ENCODE measurements at places on chromosomes 1 and 21.

GRCh38 chr1:17735793-17736192, 19.3 kb upstream of the ACTL8 start:
- no peak for DNase-seq

GRCh38 chr1:60185684-60186083, 112.1 kb upstream of the C1orf87 start:
- no peak for DNase-seq

GRCh38 chr1:47738560-47739182, 258.5 kb downstream of the TRABD2B start:
- peak; percentile 67 for DNase-seq

DNA sequence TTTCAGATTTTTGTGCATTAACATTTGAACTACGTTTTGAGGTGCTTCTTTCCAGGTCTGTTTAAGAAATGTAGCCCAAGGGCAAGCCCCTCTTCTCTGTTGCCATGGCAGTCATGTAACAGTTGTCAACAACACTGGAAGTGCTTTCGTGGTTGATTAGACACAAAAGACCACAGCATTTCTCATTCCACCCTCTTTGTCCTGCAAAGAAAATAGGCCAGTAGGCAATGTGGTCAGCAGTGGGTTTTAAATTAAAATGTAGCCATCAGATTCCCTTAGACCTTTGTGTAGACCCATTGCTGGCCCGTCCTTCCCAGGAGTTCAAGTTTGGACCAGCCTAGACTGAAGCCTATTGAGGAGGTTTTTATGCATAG, 35.4 kb downstream of the VANGL1 start:
- peak; percentile 19 for DNase-seq

DNA sequence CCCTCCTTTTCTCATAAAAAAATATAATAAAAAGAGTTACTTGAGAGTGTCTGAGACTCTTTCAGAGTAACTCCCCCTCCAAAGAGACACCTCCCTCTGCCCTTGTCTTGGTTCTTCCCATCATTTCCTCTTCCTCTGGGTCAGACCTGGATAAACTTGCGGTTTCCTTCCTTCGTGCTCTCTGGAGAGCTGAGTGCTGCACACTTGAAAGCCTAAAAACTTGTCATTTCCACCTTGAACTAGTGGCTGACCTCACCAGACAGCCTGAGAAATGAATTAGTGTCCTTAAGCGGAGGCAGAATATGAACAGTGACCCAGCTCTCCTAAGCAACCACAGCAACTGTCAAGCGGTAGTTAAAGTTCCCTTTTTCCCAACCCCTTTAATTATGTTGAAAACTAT, 88.4 kb upstream of the PROX1 start:
- DNase-seq = no peak

DNA sequence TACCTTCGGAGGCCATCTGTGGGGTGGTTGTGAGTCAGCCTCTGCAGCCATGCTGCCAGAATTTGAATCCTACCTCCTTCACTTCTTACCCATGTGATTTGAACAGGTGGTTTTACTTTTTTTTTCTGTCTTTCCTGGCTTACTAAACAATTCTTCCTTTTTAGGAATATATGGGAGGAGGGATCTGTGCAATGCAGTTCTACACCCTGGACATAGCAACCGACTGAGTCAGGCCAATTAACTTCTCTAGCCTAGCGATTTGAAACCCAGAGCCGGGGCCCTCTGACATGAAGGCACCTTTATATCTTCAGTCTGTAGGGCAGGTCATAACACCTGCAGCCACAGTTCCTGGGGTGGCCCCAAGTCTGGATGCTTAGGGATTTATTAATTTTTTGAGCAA, 83.6 kb downstream of the ST6GALNAC3 start:
- DNase-seq = no peak

DNA sequence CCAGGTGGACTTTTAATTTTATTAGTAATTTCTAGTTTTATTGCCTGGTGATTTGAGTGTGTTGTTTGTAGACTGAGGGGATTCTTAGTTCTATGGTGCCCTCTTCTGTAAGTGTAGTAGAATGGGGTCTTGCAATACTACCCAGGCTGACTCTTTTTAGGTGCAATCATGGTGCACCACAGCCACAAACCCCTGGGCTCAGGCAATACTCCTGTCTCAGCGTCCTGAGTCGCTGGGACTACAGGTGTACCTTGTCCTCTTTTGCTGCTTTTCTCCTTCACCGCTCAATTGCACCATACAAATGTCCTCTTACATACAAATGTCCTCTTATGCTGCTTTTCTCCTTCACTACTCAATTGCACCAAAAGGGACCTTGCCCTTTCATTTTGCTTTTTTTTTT, 43.1 kb downstream of the SCP2 start:
- DNase-seq = peak; percentile 13

DNA sequence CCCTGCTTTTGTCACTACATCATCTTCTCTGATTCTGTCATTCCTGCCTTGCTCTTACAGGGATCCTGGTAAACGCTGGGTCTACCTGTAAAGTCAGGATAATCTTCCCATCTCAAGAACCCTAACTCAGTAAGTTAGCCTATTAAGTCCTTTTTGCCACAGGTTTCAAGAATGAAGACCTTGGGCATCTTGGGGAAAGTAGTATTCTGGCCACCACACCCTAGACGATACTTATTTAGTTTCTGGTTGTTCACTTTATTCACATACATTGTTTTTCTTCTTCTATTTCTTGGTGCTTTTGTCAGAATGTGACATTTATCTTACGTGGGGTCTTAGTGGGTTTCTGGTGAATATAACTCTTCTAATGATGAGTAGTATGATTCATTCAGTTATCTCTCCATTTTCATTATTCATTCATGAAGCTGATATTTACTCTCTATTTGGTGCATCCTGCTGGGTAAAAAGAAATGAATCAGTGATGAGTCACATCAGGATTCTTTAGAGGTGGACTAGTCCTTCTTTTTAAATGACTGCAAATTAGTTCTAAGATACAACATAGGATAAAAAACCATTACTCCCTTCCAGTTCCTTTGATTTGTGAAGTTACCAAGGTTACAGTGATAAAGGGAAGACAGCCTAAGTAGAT, 514.4 kb upstream of the B3GALT2 start:
- DNase-seq = peak; percentile 17

GRCh38 chr1:30353637-30354036, 369.7 kb downstream of the MATN1 start:
- peak; percentile 35 for DNase-seq

DNA sequence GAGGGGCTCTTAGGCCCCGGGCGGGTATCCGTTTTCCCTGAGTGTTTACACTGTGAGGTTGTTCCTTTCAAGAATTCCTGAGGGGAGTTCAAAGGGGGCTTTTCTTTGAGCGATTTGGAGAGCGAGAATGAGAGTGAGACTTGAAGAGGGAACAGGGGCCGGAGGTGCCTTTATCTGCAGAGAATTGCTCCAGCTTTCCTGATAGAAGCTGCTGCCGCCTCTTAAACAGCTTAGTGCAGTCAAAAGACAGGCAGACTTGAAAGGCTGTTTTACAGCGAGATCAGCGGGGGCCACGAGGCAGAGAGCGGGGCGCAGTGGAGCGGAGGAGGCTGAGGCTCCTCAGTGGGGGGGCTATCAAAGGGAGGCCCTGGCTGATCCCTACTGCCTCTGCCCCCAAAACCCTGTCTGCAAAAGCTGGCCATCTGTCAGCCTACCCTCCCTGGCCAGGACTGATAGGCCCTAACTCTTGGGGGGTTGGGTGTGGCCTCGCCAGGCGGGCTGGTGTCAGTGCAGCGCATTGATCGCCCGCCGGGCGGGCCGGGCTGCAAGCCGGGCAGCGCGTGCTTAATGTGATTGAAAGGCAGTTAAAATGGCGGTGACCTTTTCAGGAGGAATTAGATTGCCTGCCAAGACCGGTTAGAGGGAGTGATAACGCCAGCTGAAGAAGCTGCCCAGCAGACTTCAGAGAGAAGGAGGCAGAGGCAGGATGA, 36.4 kb downstream of the TMEM53 start:
- peak; percentile 69 for DNase-seq

- no peak for DNase-seq
These were observed 30.6 kb downstream of the PHC2 start for GRCh38 chr1:33400153-33400911.

- DNase-seq = no peak
These were observed 24.9 kb downstream of the ZC3H11B start for GRCh38 chr1:219587801-219588561.

DNA sequence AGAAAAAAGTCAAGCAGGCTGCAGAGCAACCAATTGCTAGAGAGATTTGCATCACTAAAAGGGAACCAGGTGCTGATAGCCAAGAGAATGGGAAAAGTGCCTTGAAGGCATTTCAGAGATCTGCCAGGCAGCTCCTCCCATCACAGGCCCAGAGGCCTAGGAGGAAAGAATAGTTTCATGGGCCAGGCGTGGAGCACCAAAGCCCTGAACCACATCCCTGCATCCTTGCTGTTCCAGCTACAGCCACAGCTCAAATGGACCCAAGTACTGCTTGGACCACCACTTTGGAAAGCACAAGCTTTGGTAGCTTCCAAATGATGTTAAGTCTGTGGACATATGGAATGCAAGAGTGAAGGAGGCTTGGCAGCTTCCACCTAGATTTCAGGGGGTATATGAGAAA, 29.7 kb upstream of the ZSWIM5 start:
- DNase-seq = no peak

GRCh38 chr21:45032332-45032731, 42.0 kb upstream of the ADARB1 start:
- peak; percentile 52 for DNase-seq

- DNase-seq = peak; percentile 53
These were observed 356.1 kb downstream of the LMO4 start for GRCh38 chr1:87684713-87685205.

- DNase-seq = no peak
These were observed 61.5 kb upstream of the KLHDC7A start for GRCh38 chr1:18419113-18419844.

GRCh38 chr1:211640301-211640630, 35.2 kb downstream of the NEK2 start:
- DNase-seq = no peak

DNA sequence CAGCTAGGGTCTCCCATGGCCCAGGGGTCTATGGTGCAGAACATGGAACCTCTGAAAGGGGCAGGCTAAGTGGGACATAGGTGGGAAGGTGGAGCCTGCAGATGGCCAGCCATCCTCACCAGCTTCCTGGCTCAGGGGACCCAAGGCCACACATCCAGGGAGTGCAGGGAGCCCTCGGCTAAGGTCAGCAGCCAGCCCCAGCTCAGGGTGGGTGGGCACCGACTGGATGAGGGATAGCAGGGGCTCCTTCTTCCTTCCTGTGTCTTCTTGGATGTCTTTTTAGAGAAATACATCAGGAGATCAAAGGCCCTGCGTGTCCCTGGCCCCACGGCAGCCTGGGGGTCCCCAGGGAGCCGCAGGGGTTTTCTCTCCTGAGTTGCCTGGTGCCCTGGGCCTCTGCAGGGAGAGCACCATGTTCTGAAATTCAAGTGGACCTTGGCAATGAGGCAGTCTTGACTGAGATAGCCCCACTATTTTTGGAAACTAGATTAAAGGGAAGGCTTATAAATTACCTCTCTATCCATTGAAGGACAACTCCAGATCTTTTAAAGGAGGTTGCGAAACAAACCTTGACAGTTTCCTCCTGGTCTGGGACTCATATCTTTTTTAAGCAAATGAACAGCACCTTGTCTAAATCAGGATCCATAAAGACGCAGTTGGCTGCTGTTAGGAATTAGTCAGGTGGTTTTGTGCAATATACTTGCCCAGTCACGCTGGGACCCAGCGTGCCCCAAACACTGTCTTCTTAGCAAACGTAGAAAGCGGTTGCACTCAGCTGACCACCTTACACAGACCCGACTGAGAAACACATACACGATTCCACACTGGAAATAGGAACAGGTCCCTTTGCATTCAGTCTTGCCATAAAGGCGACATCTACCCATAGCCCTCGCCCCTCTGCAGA, 242.3 kb downstream of the TOMM20 start:
- DNase-seq = no peak

DNA sequence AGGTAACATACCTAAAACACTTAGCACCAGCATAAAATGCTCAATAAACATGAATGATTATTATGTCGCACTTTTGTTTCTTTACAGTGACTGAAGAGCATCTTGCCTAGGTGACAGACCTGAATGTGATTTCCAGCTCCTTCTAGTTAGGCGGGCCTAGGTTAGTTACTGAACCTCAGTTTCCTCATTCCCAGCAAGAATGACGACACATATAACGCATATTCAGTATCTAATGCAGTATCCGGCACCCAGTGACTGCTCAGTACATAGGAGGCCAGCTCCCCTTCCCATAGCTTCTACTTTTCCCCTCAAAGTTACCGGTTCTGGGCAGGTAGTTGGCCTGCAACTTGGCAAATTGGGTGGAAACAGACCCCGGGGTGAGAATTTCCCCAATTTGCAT, 763 bp downstream of the AUNIP start:
- DNase-seq = no peak

DNA sequence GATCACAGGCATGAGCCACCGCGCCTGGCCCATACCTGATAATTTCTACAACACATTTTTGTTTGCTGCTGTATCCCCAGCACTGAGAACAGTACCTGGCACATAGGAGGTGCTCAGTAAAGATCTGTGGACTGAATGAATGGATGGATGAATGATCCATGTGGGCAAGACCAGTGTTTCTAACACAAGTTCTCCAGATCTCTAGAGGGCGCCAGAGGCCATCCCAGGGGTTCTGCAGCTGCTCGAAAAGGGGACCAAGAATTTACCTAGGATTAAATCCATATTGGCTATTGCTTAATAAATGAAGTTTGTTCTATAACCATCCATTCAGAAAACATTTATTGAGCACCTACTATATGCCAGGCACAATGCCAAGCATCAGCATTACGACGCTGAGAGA, 167.7 kb downstream of the ACTL8 start:
- DNase-seq = peak; percentile 58

DNA sequence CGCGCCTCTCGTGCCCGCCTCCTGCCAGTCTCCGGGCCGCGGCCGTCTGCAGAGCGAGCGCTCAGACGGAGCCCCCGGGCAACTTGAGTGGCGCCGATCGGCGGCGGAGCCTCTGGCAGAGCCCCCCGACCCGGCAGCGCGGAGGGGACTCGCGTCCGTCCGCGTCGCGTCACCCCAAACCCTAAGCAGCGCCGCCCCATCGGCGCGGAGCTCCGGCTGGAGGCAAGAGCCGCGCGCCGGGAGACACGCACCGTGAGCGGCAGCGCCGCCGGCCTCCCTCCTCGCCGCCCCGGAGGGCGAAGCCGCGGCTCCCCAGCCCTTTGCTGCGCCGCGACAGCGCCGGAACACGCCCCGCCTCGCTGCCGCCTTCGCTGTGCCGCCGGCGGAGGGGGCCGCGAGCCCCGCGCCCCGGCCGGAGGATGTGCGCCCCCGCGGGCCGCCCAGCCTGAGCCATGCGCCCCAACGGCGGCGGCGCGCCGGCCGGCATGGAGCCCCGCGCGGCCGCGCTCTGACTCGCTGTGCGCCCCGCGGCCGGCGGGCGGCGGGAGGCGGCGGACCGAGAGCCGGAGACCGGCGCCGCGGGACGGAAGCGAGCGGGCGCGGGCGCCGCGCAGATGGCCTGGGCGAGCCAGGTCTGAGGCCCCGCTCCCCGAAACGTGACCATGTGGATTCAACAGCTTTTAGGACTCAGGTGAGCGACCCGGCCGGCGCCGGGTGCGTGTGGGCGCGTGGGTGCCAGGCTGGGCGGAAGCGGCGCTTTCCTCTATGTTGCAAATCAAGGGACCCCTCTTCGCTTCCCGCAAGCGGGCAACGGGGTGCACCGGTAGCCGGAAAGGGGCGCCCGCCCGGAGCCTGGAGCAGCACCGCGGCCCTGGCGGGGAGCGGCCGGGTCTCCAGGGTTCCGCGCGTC, 610 bp downstream of the AJAP1 start:
- peak; percentile 1 for DNase-seq

Data from NCI-H69 (cell line).